ENCODE measurements at places on chromosomes 7 and 10. TPM values are rescaled to one million over a fixed set of nuclear protein-coding genes. Genes with fewer than 3 reads are reported as not detected.
A peak's percentile ranks its signal among the peaks of the same experiment; 100 is the strongest.

GRCh38 chr10:1654811-1655356 is 82.4 kb downstream of the ADARB2 start:
- no peak for DNase-seq

DNA sequence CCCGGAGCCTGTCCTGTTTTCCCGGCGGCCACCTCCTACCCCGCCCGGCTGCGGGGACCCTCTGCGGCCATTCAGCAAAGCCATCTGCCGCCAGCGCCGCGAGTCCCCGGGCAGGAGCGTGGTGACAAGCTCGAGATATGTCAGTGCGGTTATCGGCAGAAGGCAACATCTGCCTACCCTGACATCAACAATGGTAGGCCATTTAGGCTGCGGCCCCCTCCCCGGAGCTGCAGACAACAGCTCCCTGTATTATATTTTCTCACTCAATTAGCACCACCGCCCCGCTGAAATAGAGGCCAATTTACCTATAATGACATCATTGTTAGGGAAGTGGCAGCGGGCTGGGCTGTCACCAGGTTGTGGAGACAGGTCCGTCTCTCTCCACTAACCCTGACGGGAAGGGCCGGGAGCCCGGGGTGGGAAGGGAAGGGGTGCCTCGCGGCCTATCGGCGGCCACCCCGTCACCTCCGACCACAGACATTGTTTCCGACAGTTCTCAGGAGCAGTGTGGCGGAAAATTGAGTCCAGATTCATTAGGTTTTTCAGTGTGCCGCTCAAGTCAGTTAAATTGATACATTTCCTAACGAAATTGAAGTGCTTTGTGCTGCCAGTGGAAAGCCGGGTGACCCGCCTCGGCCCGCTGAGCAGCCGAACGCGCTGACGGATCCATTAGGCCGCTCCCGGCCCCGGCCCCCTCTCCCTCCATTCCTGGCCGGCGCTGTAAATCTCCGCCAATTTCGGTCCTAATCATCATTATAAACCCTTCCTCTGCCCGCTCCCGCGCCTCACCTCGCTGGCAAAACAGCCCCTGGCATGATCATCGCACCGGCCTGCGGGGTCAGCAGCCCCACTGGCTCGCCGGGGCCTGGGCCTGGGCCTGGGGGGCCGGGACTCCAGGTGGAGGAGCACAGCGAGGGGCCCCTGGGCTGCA is 43.0 kb downstream of the UNCX start:
- no peak for DNase-seq

DNA sequence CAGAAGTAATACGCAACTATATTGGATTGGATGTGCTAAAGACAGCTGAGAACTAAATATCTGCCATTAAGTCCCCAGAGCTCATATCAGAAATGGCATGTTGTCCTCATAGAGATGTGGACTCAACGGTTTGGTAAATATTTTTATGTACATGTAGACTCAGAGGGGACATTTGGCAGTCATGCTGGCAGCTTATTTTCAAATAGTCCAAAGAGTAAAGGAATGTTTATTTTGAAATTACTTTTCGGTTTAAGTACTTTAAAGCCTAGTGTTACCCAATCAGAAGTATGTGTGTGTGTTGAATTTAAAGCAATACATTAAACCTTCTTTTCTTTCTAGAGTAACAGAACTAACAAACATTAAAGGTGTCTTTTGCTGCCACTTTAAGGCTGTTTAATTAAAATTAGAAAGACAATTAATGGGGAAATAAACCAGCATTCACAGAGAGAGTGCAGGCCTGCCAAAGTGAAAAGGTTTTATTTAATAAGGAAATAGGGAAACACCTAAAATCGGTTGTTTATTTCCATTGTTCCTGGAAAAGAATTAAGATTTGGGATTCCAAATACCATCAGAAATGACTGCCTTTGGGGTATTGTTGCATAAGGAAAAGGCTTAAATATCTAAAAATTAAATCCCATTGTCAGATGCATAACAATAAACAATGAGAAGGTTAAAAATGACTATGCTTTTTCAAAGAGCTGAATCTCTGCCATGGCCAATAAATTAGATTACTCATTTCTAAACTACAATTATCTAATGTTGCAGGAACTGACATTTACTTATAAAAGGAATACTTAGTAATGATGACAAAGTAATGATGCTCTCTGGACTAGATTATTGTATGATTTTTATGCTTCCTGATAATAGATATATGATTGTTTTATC is 113.4 kb upstream of the AHR start:
- peak; percentile 27 for DNase-seq

DNA sequence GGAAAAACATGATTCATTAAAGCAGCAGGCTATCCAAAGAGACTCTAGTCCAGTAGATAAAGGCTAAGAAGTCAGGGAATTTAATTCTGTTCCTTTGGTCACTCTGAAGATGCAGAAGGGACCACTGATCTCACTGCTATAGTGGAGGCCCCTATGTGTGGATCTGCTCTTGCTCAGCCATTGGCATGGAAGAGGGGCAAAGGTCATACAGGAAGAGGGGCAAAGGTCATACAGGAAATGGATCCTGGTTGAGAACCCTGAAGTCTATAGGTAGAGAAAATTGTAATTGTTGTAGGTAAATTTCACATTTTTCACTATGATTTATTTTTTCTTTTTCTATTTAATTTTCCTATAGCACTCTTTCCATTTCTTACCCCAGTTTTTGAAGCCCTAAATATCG is 21.6 kb downstream of the OR2AE1 start:
- no peak for DNase-seq

- DNase-seq: peak; percentile 10
Observed at GRCh38 chr10:43360086-43360485, 11.3 kb upstream of the FXYD4 start.

GRCh38 chr7:126727930-126728391 is 524.8 kb downstream of the GRM8 start:
- DNase-seq: no peak

- DNase-seq: no peak
Observed at GRCh38 chr7:2737771-2738540, 50.0 kb downstream of the AMZ1 start.

The LAMB4 gene
- total RNA-seq: under 0.01 TPM

The JMJD1C gene
- total RNA-seq: 108 TPM

The CRTAC1 gene
- not detected for total RNA-seq
